IMR-90 (cell line): ENCODE measurements at places on chromosomes 2 and 18.
A peak's percentile ranks its signal among the peaks of the same experiment; 100 is the strongest.

GRCh38 chr2:176117162-176117822 is 714 bp downstream of the HOXD10 start:
- DNase-seq, result no peak

DNA sequence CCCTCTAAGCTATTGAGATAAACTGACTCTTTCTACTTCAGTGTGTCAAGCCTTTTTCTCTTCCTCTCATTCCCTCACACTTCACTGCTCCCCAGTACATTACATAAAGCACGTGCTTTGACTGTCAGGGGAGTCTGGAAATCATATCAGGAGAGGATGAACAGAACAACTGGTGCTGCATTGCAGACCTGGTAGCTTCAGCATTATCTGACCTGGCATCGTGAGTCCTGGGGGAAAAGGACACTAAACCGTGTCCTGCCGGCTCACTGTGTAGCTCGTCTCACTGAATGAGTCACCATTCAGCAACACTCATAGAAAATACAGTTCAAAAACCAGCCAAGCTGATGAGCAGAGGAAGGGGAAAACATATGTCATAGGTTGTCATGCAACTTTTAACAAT is 108.5 kb upstream of the UNC80 start:
- peak; percentile 0 for DNase-seq

DNA sequence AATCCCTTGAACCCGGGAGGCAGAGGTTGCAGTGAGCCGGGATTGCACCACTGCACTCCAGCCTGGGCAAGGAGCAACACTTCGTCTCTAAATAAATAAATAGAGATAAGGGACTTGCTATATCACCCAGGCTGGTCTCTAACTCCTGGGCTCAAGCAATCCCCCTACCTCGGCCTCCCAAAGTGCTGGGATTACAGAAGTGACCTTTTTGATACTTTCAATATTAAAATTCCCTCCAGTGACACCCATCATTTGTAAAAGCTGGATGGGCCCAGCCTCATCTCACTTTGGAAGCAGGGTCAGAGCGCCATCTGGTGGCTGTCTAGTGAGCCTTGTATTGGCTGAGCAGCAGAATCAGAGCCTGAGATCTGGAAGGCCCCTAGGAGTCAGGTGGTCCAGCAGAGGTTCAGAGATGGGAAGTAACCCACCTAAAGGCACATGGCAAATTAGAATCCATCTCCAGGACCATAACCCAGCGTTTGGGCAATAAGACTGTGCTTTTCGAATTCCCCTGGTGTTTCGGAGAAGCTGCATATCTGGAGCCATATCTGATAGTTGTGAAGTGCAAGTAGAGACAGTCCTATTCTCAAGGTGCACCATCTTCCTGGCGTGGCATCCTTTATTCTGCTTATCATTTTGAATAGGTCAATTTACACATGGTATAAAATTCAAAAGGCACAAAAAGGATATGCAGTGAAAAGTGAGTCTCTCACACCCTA is 18.3 kb upstream of the SLC35F6 start:
- DNase-seq, result peak; percentile 78

- peak; percentile 28 for DNase-seq
Measured at GRCh38 chr2:178277741-178278197, 83.5 kb downstream of the OSBPL6 start.

DNA sequence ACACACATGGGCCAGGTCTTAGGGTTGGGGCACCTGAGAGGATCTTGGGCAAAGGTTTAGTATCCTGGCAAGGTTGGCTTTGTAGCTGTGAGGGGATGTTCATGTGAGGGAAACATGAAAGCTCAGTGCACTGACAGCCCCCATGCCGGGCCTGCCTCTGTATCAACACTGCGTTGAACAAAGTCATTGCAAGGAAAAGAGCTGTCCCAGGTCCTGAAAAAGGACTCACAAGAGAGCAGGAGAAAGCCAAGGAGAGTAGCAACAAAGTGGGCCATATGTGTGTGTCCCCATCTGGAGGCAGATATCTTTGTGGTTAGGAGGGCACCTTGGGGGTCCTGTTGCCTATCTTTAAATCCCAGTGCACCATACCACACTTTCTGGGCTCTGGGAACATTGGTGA is 237.8 kb upstream of the THSD7B start:
- no peak for DNase-seq

GRCh38 chr18:78146136-78147085 is 833.2 kb upstream of the SALL3 start:
- no peak for DNase-seq

DNA sequence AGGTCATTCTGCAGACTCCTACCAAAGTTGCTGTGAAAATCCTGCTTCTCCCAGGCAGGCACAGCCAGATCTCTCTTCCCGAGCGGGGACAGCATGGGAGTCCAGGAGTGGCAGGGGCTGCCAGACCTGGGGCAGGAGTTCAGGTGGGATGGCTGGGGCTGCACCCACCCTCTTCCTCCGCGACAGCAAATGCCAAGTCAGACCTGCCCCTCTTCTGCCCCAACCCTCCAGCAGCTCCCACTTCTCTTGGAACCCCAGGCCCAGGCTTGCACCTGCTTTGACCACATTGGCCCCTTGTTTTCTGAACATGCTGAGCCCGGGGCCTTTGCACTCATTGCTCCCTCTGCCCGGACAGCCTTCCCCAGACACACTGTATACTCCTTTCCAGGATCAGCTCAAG is 288.2 kb upstream of the HS6ST1 start:
- no peak for DNase-seq

DNA sequence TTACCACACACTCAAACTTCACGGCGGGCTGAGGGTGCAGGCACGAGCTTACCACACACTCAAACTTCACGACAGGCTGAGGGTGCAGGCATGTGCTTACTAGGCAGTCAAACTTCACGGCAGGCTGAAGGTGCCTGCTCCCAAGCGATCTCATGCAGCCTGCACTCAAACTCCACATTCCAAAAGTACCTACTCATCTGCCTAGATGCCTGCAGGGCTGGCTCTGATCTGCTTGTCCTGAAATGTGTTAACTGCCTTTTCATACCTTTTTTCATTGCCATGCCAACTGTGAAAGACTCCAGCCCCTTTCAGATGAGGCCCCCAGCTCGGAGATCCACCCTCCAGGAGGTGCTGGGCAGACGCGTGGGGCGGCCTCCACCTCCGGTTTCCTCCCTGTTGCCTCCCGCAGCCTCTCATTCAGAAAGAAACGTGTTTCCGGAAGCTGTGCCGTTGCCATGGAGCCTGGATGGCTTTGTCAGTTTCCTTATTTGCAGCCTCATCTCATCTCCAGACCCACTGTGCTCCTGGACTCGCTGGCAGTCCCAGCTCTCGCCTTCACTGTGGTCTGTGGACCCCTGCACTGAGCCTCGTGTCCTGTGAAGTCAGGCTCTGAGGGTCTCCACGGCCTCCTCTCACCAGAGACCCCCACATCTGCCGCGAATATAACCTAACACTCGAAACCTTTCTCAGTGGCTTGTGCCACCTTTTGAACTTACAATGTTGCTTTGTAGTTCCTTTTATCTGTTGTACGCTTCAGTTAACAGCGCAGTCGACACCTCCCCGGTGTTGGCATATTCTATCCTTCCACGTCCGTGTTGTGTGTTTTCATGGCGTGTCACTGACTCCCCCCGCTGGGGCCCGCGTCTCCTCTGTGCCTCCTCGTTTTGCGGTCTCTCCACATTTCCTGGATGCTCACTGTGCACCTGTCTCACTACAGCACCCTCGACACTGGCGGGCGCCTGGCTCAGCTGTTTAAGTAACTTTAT is 106.1 kb upstream of the ALKAL2 start:
- no peak for DNase-seq

DNA sequence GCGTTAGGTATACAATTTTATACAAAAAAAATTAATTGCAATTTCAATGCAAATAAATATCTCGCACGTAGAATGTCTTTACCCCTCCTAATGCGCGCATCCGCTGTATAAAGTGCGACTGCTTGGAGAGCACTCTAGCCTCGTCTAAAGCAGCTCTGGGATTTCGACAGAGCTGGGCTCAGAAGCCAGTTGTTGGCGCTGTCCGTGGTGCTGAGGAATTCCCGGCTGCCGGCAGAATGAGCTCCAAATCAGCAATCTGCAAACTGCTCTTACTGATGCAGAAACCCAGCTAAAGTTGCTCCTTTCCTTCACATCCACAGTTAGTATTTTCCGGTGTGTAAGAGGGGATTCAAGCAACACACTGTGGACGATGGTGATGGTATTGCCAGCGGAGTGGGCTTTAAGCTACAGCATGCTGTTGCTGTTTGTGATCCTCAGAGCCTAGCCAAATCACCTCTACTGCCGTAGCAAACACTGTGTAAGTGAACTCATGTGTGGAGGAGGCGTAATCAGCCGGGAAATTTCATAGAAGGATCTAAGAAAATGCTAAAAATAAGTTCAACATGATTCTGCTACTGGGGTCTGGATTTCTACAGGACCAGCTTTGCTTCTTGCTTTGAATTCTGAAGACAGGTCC is at the start of gene VWC2L:
Gene VWC2L (plus strand): TSS at position 137 of the 637 bp plus-strand sequence. CDS start 3,140 bp downstream, outside the sequence.
- DNase-seq, result peak; percentile 76

DNA sequence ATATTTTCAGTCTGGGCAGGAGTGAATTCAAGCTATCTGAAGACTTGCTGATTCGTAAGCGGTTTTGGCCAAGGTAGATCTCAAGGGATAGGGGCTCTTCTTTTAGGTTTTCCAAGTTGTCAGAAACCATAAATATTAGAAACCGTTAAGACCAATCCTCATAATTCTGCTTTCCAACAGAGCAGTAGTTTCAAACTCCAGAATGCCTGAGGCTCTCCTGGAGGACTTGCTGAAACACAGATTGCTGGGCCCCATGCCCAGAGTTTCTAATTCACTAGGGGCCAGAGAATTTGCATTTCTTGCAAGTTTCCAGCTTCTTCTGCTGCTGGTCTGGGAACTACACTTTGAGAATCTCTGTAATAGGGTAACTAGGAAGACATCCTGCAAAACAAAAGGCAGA is 1855.7 kb upstream of the CELF4 start:
- DNase-seq, result no peak

DNA sequence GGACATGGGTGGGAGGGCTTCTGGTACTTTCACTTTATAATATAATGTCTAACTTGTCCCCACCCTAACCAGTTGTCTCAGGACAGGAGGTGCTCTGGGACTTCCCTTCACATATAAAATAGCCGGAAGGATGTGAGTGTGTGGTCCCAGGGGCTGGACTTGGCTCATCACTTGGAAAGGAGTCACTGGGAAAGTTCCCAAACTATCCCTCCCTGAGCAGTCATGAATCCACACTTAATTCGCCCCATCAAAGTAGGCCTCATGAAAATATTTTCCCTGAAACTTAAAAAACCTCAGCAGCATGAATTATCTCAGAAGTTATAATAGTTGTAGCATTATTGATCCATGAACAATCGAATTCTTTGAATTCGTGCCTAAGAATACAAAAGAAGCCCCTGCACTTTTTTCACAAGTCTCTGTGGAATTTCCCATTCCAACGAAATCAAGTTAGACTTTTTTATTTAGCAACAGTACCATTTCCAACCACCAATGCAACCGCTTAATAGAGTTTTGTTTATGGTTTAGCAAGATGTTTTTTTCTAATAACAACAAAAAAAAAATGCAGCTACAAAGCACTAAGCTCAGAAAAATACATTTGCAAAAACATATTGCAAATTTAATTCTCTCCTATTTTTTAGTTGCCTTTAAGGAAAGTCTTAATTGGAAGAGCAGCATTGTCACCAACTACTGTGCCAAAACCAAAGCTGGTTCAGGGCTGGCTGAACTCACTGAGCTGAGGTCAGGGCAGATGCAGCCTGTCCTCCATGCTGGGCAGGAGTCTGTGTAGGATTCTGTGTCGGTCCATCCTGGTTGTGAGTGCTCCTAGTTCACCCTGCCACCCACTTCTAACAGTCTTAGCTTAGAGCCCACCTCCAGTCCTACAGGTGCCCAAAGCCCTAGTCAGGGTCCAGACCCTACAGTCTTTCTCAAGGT is 68.8 kb upstream of the SPTBN1 start:
- DNase-seq, result peak; percentile 63

GRCh38 chr2:100945433-100945740 is 56.7 kb upstream of the RPL31 start:
- no peak for DNase-seq
